ENCODE measurements at places on chromosomes 2 and 18. TPM values are rescaled to one million over a fixed set of nuclear protein-coding genes. Genes with fewer than 3 reads are reported as not detected.

The UGT1A3 gene
- 0.19 TPM for total RNA-seq

DNA sequence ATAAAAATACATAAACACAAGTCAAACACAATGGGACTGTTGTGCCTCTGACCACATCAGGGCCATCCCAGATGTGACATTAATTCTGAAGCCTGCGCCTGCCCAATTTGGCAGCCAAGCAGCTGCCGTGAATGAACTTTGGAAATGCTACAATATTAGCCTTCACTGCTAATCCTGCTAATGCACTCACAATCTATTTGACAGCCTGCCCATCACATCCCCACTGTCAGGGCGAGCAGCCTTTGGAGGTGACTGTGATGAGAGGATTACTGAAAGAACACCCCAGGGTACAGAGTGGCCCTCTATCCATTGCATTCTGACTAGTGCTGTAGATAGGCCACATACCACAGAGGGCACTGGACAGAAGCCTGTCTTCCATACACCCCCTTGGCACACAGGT is 21.6 kb downstream of the OSR1 start:
- DNase-seq, result no peak

The ITPRIPL1 gene
- 3.5 TPM for total RNA-seq

DNA sequence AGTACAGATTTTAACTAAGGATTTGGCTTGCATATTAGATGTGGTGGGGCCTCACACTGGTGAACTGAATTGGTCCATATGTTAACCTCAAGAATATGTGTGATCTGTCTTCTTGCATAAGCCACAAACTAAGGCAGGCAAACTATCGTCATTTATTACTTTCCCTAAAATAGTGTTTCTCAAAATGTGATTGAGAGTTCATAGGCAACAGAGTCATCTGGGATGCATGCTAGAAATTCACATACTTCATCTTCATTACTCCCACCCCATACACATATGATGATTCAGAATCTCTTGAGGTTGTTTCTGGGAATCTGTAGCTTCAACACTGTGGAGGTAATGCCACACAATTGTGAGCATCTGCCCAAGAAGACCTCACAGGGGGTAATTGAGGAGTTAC is 822.8 kb upstream of the CDH2 start:
- DNase-seq, result no peak

DNA sequence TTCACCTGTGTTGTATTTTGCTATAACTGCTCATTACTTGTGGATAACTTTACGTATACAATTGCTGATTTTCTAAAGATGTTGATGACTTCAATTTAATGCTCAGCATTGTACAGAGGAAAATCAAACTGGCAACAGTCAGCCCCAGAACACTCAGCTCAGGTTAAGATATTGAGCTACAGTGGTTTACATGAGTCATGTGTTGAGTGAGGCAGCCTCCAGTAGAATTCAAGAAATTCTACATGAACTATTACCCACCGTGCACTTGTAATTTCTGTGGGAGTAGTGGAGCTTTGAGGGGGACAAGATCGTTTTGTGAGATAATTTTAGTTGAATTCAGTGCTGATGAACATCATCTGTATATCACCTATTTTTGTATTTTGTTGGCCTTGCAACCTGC is 292.3 kb downstream of the ALPK2 start:
- DNase-seq, result no peak

The ACP1 gene
- total RNA-seq, result 124 TPM

DNA sequence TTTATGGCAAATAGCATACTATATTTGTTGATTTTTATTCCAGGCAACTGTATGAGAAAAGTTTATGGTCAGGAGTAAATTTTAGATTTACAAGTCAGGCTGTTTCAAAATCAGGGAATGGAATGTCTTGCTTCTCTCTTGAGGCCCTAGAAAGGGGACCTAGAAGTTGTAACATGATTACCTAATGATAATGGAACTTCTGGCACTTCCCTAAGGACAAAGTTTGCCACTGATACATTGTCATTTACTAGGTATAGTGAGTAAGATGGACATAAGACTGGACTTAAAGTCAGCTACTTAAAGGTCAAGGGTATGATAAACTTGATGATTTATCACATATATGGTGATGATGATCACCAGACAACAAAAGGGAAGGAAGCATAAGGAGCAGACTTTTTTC is 103.3 kb upstream of the VRK2 start:
- no peak for DNase-seq

- DNase-seq, result no peak
Measured at GRCh38 chr2:83572400-83572799, 886.7 kb downstream of the SUCLG1 start.

The HOXD9 gene
- 1.5 TPM for total RNA-seq

- no peak for DNase-seq
Measured at GRCh38 chr2:215554689-215555498, 119.0 kb upstream of the FN1 start.

The ADAM23 gene
- total RNA-seq, result 20.2 TPM

- no peak for DNase-seq
Measured at GRCh38 chr2:231563378-231563961, 29.2 kb upstream of the TEX44 start.

The KIAA2012 gene
- total RNA-seq, result 1.3 TPM

DNA sequence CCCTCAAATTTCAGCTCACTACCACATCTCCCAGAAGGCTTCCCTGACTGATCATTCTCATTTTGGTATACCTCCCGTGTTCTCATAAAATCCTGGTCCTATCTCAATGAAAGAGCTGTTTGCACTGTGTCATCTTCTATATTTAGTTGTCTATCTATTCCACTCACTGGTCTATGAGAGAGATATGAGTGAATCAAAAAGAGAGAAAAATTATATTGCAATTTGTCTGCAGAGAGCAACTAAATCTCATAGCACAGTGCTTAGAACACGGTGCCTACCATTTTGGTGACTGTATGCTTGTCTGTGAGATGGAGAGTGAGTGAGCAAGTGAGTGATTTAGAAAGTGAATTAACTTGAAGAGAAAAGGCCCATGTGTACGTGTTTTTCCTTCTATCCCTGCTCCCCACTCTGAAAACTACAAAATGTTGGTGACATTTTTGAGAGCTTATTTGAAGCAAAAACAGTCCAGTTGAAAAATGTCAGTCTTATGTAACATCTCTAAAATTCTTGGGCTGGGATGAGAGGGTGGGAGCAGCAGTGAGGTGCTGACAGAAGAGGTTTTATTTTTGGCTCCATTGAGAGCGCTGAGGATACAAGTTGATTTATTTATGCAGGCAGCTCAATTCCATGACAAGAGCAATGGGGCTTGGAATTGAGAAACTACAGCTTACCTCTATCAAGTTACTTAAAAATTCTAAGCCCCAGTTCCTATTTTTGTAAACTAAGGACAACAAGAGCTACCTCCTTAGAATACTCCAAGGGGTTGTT is 373.5 kb upstream of the CHST9 start:
- DNase-seq, result no peak

DNA sequence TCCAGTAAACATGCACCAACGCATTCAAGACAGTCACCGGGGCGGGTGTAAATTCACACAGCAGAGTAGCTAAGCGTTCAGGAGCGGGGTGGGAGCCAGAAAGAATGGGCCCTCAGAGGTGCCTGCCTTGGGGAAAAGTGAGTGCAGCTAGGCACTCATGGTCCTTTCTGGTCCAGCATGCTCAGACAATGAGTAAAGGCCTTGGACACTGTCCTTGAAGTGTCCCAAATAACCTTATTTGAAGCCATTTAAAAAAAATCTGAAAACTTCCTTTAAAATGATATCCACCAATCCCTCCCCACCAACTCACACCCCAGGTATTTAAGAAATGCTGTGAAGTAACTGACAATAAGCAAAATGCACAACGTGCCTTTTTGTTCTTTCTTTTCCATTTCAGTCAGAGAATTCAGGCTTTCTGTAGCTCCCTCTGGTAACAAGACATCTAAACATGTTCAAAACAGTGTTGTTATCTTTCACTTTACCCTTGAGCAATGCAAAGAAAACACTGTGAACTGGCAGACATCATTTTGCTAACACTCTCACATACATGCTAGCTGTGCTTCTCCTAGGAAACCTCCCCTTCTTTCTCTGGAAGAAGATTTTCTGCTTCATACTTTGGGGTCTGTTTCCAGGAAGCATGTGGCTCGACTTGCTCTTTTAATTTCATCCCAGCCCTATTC is 445.1 kb upstream of the SPRED2 start:
- no peak for DNase-seq

The TCF23 gene
- not detected for total RNA-seq

DNA sequence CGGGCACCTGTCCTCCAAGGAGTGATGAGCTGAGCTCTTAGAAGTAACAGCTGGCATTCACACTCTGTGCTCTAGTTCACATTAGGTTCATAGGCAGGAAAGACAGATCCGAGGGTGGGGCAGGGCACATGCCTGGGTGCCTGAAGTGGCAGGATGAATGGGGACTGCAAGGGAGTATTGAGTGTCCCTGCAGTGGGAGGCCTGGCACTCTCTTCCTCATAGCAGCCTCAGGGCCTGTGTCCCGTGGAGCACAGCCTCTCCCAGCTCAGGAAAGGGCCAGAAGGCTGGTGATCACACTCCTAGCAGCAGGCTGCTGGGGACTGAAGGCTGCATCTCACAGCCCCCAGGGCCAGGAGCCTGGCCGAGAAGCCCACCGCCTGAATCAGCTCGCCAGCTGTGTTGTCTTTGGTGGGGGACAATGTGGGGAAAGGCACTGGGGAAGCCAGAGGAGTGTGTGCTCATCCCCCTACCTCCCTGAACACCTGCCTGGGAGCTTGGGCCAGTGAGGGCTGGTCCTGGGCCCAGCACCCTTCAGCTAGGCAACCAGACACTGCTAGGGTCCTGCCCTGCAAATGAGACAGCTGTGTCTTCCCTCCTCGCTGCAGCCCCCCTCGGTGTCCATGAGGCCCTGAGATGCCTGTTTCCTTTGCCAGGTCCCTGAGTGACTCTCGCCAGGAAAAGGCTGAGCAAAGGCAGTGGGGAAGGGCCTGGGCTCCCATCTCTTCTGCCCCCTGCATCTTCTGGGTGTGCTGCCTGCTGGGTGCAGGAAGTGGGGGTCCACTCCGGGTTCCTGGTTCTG is 48.2 kb upstream of the HS6ST1 start:
- DNase-seq, result no peak

The UGT1A4 gene
- total RNA-seq, result not detected

DNA sequence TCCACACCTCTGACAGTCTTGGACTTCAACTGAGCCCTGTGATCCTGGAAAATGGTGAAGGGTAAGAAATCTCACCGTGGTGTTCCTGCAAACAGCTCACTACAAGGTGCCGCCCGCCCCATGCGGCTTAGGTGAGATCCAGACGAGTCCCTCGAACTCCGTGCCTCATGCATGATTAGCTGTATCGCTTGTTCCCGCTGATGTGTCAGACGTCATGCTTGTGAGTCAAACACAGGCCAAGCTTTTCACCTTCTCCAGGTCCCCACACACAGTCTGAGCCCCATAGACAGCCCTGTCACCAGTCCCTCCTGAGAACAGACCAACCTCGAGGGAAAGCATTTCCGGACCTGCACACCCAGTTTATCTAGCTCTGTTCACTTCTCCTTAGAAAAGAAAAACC is 740.5 kb downstream of the GALR1 start:
- DNase-seq, result no peak

All from type B pancreatic cell (in vitro differentiated cells).